ENCODE measurements at places on chromosomes 3 and 15.
A peak's percentile ranks its signal among the peaks of the same experiment; 100 is the strongest.

DNA sequence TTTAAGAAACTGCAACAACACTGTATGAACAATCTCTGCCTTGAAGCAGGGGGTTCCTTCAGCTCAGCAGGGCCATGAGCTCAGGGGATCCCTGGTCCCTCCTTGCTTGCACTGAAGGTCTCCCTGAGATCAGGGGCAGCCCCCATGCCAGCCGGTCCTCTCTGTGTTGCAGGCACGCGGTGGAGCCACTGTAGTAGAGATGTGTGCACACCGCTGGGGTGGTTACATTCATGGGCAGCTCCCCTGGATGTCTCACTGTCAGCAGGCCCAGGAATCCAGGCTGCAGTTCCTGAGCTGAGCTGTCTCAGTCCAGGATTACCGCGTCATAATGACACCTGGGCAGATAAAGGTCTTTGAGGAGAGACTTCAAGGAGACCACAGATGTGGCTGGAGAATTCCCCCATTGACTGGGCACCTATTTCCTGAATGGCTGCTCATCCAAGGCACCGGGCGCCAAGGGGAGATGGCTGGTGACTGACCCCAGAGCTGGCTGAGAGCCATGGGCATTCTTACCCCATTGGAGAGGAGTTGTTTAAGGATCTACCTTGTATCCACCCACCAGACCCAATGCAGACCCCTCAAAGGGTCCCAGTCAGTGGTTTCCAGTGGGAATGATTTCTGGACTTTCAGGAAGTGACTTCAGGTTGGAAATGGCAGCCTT lies 10.4 kb upstream of the KLF13 start:
- DNase-seq = no peak

DNA sequence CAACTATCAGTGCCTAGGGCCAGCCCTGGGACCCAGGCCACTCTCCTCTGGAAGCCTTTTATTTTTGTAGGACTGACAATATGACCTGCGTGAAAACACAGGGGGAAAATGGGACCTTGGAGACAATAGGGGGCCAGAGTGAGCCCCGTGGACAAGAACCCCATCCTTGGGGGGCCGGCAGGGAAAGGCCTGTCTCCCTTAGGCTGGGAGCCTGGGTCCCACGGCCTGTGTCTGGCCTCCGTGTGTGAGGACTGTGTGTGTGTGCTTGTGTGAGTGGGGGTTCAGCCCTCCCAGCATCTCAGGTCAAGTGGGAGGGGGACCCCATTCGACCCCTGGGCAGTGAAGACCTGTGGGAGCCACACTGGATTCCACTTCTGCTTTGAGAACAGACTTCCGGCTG lies 53.3 kb downstream of the EXOG start:
- no peak for DNase-seq

DNA sequence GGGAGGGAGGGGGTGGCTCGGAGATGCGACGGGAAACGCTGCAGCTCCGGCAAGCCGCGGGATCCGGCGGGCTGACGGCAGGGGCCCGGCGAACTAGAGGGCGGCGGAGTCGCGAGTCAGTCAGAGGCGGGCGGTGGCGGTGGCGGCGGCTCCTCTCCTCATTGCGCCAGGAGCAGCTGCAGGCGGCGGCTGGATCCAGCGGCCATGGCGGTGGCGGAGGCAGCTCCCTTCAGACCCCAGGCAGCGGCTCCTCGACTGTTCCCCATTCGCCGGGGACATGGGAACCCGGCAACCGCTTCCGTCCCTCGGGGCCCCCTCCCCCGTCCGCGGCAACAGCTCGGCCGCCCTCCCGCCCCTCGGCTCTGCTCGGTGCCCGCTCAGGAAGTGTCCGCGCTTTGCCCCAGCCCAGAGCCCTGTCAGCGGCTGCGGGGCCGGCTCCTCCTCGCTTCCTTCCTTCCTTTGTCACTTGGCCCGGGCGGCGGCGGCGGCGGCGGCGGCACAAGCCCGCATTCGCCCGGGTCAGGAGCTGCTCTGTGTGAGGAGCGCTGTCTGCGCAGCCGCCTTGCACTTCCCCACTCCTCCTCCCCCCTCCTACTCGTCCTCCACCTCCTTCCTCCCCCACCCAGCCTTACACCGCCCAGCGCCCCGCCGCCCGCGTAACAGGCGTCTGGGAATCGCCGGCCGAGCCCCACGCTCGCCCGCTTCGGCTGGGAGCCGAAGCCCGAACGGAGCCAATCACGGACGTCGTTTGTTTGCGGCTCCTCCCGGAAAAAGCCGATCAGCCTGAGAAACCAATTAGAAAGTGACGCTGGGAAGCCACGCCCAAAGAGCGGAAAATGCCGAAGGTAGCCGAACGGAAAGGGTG lies at the start of gene GSK3B:
Gene GSK3B, minus strand, starts transcription at position 537 of the 865 bp plus-strand sequence. CDS start 1,013 bp downstream, outside the sequence.
- peak; percentile 82 for DNase-seq

DNA sequence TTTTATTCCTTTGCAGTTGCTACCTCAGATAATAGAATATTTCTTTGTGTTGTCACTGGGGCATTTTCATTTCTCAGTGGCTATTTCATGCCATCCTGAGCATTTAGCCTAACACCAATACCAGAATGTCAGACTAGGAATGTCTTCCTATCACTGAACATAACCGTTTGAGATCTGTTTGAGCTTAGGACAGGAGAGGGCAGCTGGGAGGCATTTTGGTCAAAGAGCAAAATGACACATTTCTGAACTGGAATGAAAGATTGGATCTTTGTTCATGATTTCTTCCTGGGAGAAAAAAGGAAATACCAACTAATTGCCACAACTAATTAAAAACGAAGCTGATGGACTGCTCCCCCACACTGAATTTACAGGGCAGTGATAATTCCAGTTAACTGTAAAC lies 921.3 kb upstream of the NR2F2 start:
- no peak for DNase-seq

- DNase-seq = no peak
Measured at GRCh38 chr3:99248130-99248529, 346.6 kb upstream of the DCBLD2 start.
